ENCODE measurements at places on chromosomes 16 and 17. TPM values are rescaled to one million over a fixed set of nuclear protein-coding genes. Genes with fewer than 3 reads are reported as not detected.

DNA sequence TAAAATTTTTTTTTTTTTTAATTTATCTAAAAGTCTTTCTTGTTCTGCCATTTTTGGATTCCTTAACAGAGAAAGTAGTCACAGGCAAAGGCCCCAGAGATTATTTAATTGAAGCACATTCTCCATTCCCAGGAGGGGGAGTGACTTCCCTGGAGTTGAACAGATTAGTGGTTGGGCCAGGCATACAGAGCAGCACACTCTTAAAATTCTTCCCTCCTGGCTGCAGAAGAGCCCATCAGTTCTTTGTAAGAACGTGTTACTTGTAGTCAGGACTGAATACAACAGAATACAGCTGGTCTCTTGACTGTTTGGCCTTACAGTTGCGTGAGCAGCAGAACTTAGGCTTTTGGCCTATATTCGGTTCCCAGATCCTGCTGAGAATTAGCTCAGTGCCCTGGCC is 1.8 kb downstream of the ALKBH5 start:
- DNase-seq = no peak

DNA sequence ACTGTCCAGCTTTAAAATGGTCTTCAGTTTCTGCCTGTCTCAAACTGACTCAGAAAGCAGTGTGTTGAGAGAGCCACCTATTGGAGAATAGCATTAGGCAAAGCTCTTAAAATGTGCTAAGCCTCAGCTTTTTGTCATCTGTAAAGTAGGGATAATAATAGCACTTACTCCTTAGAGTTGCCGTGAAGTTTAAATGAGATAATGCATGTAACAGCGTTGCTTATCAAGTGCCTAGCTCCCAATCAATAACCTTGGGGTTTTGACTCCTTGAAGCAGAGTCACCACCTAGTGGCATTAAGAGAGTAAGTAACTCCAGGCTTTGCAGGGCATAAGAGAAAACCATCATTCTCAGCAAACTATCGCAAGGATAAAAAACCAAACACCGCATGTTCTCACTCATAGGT is 163.3 kb downstream of the HS3ST2 start:
- no peak for DNase-seq

The ACSM5 gene
- total RNA-seq = 22.6 TPM

DNA sequence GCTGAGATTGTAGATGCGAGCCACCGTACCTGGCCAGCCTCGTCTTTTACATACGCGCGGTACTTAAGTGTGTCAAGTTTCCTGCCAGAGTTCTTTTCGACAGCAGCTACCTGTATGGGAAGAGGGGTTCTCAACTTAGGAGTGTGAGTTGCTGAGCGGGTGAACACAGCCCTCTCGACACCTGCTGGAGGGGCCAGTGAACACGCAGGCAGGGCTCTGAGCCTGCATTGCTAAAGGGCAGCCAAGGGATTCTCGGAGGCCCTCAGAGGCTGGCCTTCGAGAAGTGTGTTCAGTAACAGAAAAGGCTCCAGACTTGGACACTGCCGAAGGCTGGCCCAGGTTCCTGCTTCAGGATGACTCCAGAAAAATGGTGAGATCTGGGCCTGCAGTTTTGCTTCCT is 6.1 kb downstream of the ZC3H18 start:
- DNase-seq = no peak

Measured in omental fat pad (tissue), 4 donors.